ENCODE measurements at places on chromosomes 2 and 18. TPM values are rescaled to one million over a fixed set of nuclear protein-coding genes. Genes with fewer than 3 reads are reported as not detected.

Gene PLGLB1
- not detected for total RNA-seq

Gene DHRS9
- 0.14 TPM for total RNA-seq

Gene MOCOS
- total RNA-seq = 5.7 TPM

Gene KATNAL2
- 0.06 TPM for total RNA-seq

Gene HOXD13
- not detected for total RNA-seq

Gene MSTN
- total RNA-seq = 0.14 TPM

Gene ZNF892
- 7.1 TPM for total RNA-seq

Gene LAMA3
- total RNA-seq = 45.2 TPM

Gene COLEC12
- total RNA-seq = 3.3 TPM

DNA sequence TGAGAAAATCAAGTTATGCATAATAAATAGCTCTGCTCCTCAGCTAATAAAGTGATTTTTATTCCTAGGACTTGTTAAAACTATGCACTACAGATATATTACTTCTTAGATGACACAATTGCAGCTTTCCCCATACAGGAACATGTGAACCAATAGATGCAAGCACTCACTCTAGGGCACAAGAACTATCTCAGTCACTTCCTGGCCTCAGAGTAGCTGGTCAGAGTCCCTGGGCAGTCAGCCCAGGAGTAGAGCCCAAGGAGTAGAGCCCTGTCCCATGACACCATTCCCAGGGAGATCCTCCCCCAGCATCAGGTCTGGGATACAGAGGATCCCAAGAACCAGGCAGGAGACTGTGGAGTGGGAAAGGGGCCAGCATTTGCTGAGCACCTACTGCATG lies 2.7 kb downstream of the TNS1 start:
- no peak for DNase-seq

DNA sequence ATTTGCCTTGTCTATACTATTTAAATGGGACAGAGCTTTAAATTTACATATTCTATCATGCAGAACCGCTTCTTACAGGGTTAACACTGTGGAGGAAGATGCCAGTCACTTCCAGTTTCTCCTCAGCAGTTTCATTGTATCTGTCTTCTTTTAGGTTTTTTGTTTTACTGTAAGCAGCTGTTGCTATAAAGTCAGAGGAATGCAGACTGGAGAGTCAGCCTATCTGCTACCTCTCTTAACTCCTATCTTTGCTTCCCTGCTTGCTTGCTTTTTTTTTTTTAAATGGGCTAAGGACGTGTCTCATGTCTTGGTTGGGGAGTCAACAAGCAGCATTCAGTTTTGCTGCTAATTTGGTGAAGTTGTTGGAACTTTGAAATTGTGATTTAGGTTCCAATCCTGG lies 8.9 kb downstream of the EPC2 start:
- no peak for DNase-seq

- DNase-seq = no peak
These were observed 95.2 kb downstream of the LBH start for GRCh38 chr2:30326497-30326896.

DNA sequence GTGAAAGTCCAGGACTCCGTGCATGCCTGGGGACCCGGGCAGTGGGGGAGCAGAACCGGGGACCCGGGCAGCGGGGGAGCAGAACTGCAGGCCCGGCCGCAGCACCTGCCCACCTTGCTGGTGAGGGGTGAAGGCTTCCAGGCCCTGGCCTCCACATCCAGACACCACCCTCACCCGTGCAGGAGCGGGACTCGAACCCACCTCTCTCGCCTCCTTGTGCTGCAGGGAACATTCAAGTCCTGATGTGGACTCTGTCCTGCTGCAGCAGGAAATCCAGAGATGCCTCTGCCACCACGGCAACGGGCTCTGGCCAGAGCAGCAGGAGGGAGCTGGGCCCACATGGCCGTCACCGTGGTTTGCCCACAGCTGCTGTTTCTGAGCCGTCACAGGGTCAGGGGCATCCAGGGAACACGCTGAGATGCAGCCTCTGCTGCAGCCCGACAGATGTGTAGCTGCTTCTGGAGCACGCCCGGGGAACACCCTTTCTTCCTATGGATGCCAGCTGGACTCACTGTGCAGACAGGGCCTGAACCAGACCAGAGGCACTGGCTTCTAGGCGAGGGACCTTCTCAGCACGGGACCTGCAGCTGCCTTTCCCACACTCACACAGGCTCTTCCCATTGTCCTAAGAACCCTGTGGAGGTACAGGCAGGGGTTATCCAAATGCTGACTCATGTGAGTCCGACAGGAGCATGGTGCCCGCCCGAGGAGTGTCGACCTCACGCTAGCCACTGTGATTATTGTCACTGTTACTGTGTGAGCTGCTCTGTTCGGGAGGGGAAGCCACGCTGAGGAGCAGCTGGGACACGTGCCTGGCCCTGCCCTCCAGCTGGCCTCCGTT lies 89.2 kb upstream of the CTDP1 start:
- DNase-seq = no peak

- DNase-seq = no peak
These were observed 11.2 kb downstream of the KIAA2012 start for GRCh38 chr2:202084265-202084664.

GRCh38 chr2:175103191-175103590 lies 64.8 kb downstream of the ATF2 start:
- no peak for DNase-seq

- no peak for DNase-seq
These were observed 127.8 kb downstream of the CTIF start for GRCh38 chr18:48666613-48667012.

DNA sequence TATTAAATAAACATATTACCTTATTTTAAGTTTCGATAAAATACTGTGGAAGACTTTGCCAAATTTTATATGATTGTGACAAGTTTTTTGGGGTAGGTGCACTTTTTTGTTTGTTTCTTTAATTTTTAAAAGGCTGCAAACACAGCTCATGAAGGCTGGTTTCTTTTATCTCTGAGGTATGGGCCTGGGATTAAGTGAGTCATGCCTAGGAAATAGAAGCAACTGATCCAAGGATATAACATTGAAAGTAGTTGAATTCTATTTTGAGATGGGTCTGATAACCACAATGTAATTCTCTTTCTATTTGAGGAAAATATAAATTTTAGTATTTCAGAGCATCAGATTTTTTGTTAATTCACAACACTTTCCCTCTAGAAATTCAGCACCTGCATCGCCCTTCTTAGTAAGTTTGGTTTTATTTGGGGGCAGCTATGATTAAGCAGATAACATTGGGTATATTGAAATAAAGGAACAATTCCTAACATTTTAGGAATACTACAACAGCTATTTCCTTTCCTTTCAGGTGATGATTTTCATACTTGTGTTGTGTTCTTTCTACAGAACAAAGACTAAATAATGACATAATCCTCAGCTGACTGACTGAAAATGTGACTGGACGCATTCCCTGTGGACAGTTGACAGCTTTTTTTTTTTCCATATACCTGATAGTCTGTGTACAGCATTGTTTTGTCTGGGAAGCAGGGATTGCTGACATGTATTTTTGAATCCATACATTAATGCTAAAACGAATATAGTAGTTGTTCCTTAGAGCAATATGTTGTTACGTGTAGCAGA lies 16.8 kb downstream of the RBM45 start:
- DNase-seq = no peak

- no peak for DNase-seq
These were observed 263.6 kb upstream of the SALL3 start for GRCh38 chr18:78716022-78716421.

DNA sequence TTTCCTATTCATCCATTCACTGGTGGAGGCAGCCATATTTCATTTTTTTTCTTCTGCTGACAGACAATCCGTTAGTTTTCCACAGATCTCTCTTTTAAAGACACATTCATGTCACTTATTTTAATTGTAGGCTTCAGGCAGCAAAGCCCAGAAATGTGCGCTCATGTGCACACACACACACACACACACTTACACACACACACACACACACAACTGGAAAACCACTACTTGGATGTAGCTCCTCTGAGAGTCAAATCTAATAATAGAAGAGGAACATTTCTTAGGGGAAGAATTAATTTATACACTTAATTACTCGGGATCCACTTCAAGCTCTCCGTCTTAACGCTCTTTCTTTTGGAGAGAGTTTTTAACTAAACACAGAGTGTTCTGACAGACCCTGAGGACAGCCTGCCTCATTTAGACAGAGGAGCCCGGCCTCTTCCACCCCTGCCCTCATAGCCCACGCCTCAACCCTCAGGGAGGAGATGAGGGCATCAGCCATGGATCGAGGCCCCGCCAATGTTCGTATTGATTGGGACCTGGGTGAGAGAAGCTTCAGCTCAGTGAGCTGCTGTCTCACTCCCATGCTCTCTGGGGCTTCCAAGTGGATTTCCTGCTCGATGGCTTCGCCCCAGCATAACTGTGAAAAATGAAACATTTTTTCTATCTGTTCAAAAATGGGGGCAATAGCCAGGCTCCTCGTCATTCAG lies 261.4 kb upstream of the SKOR2 start:
- DNase-seq = no peak

DNA sequence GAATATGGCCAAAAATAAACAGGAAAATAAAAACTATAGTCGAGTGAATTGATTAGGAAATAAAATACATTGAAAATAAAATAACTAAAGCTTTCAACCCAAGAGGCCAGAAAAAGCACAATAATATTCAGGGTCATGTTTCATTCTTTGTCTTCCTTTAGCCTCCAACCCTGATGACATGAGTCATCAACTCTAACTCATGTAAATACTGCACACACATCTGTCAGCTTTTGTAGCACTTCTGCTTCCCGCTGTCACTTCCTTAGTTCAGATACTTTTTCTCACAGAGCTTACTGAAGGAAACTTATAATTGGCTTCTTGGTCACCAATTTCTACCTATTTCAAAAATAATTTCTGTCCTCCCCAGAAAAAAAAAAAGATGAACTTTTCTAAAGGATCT lies 112.8 kb downstream of the UPP2 start:
- no peak for DNase-seq

- DNase-seq = no peak
These were observed 17.9 kb downstream of the PPP3R1 start for GRCh38 chr2:68234405-68234804.

DNA sequence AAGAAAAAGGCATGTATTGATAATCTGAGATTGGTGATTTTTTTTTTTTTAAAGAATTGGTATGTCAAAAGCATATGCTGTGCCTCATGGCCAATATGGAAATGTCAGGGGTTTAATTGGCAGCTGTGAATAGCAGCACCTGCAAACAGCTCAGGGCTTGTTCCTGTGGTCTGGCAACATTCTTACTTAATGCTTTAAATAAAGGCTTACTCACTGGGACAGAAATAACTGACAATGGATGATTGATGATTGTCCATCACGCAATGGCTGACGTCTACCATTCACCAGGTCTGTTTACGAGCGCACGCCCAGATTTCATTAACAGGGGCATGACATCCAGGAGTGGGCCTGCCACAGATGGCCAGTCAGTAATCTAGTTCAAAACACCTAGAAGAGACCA lies 66.7 kb downstream of the ETAA1 start:
- no peak for DNase-seq
